ENCODE measurements at places on chromosomes 7 and 10.

- DNase-seq, result peak; percentile 79
These were observed at the start of gene PLXDC2 for GRCh38 chr10:19816411-19817230. Gene PLXDC2, plus strand, starts transcription at chr10:19816432.

DNA sequence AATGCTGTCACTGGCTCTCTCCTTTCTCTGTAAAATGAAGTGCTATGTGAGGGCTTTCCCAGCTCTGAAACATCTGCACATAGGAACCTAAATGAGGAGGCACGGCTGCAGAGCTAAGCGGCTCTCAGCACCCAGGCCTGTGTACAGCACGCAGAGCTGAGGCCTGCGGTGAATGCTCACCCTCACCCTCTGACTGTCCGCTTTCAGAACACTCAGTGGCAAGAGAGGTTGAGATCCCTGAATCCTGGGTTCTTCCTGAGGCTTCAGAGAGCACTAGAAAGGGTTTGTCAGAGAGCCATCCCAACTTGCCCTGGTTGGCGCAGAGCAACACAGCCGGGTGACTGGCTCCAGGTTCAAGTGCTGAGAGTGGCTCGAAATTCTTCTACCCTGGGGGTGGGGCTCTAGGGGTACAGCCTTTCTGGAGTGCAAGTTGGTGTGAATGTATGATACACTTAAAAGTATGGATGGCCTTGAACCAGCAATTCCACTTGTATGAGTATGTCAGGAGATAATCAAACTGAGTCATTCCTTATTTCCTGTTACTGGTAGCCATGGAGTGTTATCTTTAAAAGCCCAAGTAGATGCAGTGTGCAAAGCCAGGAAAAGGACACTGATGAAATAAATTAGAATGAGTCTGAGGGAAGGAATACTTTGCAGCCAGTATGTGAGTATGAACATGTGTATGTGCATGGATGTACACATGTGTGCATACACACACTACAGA is 1.7 kb upstream of the CCDC201 start:
- DNase-seq, result no peak

GRCh38 chr7:131306777-131307176 is 20.9 kb upstream of the MKLN1 start:
- DNase-seq, result no peak

DNA sequence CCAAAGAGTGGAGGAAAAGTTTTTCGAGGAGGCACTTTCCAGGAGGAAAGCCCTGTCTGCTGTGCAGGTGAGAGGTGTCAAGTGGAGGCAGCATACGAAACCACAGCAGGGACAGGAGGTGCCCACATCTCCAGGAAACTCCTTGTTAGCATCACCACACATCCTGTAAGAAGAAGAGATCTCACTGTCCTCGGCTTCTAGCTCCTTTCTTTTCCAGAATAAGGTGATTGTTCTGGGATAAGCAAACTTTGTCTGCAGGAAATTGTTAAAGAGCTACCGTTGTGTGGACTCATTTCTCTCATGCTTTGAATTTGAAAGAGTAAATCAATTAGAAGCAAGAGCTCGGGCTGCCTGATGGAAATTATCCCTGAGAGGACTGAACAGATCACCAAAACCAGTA is 269.4 kb downstream of the CXCL12 start:
- no peak for DNase-seq

GRCh38 chr7:138449580-138449979 is 10.5 kb upstream of the TRIM24 start:
- DNase-seq, result no peak

GRCh38 chr10:6583447-6583846 is 3.4 kb upstream of the PRKCQ start:
- no peak for DNase-seq

DNA sequence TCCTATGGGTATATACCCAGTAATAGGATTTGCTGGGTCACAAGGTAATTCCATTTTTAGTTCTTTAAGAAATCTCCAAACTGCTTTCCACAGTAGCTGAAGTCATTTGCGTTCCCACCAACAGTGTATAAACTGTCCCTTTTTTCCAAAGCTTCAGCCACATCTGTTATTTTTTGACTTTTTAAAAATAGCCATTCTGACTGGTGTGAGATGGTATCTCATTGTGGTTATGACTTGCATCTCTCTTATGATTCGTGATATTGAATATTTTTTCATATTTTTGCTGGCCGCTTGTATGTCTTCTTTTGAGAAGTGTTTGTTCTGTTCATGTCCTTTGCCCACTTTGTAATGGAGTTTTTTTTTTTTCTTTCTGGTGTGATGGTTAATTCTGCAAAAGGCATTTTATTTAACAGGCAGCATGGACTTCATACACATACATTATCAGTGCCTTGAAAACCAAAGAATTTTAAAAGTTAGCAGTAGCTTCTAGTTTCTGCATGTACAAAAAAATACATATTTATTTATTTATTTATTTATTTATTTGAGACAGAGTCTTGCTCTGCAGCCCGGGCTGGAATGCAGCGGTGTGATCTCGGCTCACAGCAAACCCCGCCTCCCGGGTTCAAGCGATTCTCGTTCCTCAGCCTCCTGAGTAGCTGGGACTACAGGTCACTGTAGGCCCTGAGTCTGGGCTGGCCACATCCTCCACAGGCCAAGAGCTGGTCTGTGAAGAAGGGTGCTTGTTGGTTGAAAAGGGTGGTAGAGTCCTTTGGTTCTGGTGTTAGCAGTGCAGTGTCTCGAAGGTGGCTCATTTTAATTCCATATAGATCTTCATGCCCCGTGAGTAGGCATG is 32.3 kb downstream of the AGR3 start:
- peak; percentile 11 for DNase-seq

- DNase-seq, result no peak
These were observed 69.6 kb downstream of the SDHAF3 start for GRCh38 chr7:97187067-97187466.

GRCh38 chr10:70598857-70599295 is 3.7 kb downstream of the PRF1 start:
- no peak for DNase-seq

DNA sequence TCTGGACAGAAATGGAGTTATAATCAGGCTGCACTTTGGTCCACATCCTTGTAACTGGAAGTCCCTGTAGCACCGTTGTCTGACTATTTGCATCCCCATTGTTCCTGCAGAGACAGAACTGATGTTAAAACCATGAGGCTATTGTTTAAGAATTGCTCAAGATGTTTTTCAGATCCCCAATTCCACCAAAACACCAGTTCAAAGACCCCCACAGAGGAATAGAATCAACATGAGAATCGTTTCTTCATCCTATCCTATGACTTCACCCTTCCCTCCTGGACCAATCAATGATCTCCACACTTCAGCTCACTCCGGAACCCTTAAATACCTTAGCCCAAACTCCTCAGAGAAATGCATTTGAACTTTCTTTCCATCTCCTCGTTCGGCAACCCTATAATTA is 57.1 kb upstream of the GRID1 start:
- no peak for DNase-seq

GRCh38 chr7:158783595-158783994 is 45.7 kb downstream of the ESYT2 start:
- no peak for DNase-seq

DNA sequence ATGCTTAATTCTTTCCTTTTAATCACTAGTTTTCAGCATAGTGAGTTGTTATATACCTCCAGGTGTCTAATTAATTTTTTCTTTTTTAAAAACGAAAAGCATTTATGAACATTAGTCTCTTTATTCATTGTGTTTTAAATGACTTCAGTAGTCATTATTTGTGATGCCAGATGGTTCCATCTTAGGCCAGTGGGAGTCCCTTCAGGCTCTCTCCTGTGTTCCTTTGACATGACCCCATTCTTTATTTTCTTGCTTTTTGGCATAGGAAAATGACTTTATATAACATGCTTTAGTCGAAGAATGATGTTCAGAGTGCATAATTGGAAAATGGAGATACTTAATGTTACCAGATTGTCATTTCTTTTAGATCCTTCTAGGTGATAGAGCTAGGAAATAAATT is 24.4 kb downstream of the MKLN1 start:
- no peak for DNase-seq

DNA sequence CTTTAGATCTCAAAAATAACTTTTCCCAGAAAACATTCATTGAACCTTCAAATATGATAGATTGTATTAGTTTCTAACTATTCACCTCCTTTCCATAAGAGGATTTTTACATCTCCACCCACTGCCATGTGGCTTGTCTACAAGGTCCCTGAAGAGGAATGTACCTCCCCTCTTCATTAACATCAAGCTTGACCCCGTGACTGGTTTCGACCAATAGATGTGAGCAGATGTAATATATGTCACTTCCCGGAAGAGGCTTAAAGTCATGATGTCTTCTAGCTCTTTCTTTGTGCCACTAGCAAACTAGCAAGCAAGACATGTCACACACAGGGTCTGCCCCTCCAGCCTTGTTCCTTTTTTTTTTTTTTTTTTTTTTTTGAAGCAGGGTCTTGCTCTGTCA is 6.9 kb downstream of the BAZ1B start:
- DNase-seq, result peak; percentile 31

DNA sequence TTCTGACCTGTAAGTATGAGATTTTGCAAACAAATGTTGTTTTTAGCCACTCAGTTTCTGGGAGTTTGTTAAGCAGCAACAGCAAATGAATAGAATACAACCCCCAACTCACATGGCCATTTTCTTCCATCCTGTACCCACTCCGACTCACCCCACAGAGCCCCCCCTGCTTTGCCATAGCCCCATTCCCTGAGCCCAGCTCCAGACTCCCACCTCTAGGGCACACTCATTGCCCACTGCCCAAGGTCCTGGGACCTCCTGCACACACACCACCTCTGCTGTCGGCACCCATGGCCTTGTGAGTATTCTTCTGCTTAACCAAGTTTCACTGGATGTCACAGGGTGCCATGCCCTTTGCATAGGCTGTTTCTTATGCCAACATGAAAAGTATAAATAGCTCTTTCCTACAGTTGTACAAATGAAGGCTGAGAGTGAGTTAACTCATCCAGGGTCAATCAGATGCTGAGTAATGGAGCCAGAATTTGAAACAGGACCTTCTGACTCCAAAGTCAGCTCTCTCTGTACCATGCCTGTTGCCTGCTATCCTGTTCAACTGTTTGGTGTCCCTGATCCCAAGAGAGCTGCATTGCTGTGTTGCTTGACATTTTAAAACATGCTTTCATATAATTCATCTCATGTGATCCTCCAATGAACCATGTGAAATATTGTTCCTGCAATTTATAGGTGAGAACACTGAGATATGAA is 367.8 kb upstream of the ZMIZ1 start:
- no peak for DNase-seq

- DNase-seq, result no peak
These were observed 69.4 kb upstream of the MTPN start for GRCh38 chr7:136046548-136046947.

GRCh38 chr7:82347808-82348207 is 95.8 kb downstream of the CACNA2D1 start:
- DNase-seq, result no peak

- peak; percentile 8 for DNase-seq
These were observed 7.3 kb downstream of the MMP21 start for GRCh38 chr10:125768219-125768855.

GRCh38 chr10:71806704-71807556 is 33.6 kb upstream of the VSIR start:
- no peak for DNase-seq

DNA sequence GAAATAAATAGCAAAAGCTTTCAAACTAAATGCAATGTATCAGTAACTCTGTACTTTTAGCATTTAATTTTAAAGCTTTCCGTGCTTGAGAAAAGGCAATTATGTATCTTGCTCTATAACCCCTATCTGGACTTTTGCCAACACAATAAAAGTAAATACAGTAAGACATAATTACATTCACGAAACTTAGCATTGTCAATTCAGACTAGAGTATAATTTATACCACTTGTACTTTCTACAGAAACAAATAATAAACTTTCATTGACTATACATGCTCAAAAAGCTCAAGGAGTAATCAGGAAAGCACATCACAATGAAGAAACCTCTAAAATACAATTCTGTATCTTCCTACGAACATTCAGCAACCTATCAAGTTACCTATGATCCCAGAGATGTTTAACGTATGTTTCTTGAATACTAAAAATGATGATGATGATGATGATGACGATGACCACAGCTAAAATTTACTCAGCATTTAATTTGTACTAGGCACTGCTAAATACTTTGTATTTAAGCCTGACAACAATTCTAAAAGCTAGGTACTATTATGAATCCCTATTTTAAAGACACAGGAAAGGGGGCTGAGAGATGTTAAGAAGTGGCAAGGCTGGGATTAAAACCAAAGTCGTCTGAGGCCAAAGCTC is 44.9 kb downstream of the MINDY3 start:
- DNase-seq, result no peak

DNA sequence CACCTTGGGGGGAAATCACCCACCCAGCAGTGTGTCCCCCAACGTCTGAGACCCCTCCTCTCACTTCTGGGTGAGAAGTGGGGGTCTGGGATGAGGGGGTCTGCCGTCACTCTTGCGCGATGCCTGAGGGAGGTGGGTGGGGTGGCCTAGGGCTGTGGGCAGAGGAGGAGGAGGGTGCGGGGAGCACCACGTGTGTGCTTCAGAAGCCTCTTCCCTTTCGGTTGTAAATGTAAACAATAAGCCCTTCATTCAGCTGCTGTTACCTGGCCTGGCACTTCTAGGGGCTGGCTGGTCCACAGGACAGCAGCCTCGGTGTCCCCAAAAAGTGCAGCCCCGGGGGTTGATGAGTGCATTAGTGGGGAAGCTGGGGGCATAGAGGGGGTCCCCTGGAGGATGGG is 1.3 kb downstream of the CLIP2 start:
- DNase-seq, result no peak

DNA sequence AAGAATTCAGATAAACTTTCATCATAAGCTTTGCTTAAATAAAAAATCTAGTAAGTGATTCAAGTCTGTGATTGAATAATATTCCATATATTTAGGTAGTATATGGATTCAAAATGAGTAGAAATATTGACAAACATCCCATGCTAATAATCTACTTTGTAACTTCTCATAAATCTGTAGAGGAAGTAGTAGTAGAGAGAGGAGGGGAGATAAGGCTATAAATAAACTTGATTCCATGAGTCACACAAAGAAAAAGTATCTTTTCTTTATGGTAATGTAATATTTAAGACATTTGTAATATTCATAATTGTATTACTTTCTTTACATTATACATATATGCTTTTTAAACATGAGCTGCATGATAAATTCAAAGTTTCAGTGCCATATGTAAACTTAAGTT is 25.6 kb upstream of the CD36 start:
- DNase-seq, result no peak

- DNase-seq, result no peak
These were observed 68.4 kb downstream of the RALA start for GRCh38 chr7:39691821-39692220.

- DNase-seq, result no peak
These were observed 373.6 kb upstream of the GHITM start for GRCh38 chr10:83765731-83766130.

DNA sequence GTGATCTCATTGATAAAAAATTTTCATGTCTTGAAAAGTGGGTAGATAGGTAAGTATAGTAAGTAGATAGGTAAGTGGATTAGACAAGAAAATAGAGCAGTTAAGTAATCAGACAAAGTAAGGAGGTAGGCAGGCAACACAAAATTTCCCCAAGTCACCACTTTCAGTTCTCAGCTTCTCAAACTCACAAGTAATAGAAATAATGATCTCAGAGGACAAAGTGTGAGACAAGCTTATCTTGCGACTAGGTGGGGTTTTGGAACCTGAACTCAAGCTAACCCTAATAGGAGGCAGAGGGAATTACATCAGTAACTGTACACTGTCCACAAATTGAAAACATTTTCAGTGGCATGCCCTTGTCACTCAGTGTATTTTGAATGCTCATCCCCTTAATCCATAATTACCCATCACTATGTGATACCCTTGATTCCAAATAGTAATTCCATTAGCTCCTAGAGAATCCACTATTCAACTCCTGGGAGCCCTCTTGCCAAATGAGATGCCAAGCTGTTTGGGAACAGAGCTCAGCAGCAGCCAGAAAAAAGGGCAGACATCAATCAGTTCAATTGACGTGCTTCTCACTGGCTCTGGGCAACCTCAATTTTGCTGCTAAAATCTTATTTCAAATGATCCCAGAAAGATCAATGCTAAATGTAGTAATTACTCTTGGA is 703.2 kb downstream of the XPNPEP1 start:
- no peak for DNase-seq

Data from KBM-7 (cell line).